CD4-positive, alpha-beta T cell treated with Interleukin-6 at 100 ng/mL for 8 hours (primary cell): ENCODE measurements at places on chromosomes 16 and 17.

DNA sequence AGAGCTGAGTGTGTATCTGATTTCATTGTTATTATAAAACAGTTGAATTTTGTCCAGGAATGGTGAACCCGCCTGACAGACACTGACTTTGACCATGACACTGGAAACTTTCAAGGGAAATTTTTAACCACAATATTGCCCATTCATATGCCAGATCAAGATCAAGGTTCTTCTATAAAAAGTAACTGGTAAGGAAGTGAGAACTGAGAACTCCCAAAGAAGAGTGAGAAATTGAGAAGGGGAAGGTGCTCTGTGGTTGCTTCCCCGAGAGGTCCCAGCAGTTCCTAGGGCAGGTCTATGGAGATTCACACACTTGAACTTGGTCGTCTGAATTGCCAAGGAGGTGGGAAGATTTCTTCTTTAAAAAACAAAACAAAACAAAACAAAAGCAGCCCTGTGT, 27.3 kb downstream of the SLC6A4 start:
- no peak for DNase-seq

GRCh38 chr17:77501101-77501566, 360.4 kb downstream of the SEC14L1 start:
- no peak for DNase-seq

GRCh38 chr17:13311306-13311705, 290.4 kb downstream of the HS3ST3A1 start:
- no peak for DNase-seq

GRCh38 chr17:56247816-56248215, 94.5 kb downstream of the ANKFN1 start:
- DNase-seq: no peak

GRCh38 chr17:3940965-3941698, 23.1 kb downstream of the ATP2A3 start:
- no peak for DNase-seq
